Activated naive CD4-positive, alpha-beta T cell treated with anti-CD3 and anti-CD28 coated beads, Interleukin-2, amount 50 U/mL, for 16 hours (primary cell): ENCODE measurements at places on chromosomes 4 and X.

GRCh38 chr4:181949704-181950312, 293.4 kb upstream of the TENM3 start:
- no peak for DNase-seq

GRCh38 chr4:54152846-54153600, 53.1 kb downstream of the GSX2 start:
- no peak for DNase-seq

GRCh38 chr4:63663870-63664269, 745.4 kb downstream of the TECRL start:
- no peak for DNase-seq

- no peak for DNase-seq
These were observed 473.0 kb downstream of the FAT4 start for GRCh38 chr4:125787707-125788106.

DNA sequence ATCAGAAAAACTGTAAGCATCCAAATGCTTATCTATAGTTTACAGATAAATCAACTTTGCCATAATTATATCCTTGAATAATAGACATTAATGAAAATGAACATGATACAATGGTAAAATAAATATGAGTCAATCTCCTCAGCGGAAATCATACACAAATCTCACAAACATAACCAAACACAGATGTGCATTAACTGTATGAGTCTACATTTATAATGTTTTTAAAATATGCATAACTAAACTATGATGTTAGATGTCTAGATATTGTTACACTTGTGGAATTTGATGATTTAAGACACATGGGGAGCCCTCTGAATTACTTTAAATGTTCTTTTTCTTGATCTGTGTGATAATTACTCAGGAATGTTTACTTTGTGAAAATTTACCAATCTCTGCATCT, 951.2 kb downstream of the TECRL start:
- DNase-seq = no peak

GRCh38 chr4:71052716-71053115, 59.3 kb downstream of the DCK start:
- no peak for DNase-seq

GRCh38 chr4:124862261-124862660, 149.7 kb upstream of the ANKRD50 start:
- no peak for DNase-seq

DNA sequence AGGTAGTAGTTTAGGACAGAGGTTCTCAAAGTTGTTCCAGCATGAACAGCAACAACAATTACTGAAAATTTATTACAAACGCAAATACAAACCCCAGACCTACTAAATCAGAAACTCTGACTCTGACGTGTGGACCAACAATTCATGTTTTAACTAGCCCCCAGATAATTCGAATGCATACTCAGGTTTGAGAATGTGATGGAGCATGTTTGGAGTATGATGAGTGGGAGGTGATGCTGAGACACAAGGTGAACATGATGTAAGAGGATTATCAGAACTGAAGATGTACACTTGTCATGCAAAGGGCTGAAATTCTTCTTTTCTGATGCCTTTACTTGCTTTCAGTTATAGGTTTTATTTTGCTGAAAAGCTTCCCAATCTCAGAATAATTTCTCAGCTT, 323.0 kb downstream of the INPP4B start:
- DNase-seq = no peak

DNA sequence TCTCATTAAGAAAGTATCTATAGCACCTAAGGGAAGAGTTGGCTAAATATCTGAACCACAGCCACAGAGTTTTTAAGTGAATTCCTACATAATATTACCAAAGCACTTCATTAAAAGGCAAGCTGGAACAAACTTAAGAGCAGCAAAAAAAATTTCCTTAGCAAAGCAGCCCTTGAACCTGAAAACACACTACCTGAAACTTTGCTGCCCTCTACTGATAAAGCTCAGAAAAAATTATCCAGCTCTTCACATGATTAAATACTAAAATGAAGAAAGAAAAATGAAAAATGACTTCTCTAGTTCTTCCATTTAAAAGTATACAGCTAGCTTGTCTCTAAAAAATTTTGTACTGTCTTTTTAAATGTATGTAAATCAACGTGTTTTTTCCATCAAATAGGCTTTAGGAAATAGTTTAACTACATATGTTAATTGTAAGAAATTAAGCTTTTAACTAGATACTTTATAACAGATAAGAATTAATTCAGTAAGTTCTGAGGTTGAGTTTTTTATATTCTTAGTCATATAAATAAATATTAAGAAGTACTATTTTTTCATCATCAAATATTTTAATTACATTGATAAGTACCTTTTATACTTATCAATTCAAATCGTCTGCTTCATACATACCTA, 156.1 kb downstream of the STPG2 start:
- no peak for DNase-seq

- no peak for DNase-seq
These were observed 148.7 kb upstream of the NAP1L5 start for GRCh38 chr4:88846206-88846790.
